ENCODE measurements at places on chromosomes 1 and 21. TPM values are rescaled to one million over a fixed set of nuclear protein-coding genes. Genes with fewer than 3 reads are reported as not detected.

PTPN22 gene
- 0.45 TPM for total RNA-seq

AADACL3 gene
- not detected for total RNA-seq

NPR1 gene
- total RNA-seq = under 0.01 TPM

GPR25 gene
- total RNA-seq = not detected

RTCA gene
- 24.7 TPM for total RNA-seq

MYOC gene
- total RNA-seq = not detected

LCE1A gene
- not detected for total RNA-seq

FAM229A gene
- 1.0 TPM for total RNA-seq

VSIG8 gene
- not detected for total RNA-seq

TMPRSS15 gene
- total RNA-seq = not detected

CDC7 gene
- 6.8 TPM for total RNA-seq

DEPDC1 gene
- total RNA-seq = 27.2 TPM

C1orf198 gene
- 16.2 TPM for total RNA-seq

OR6N1 gene
- total RNA-seq = not detected

TAS1R1 gene
- 0.17 TPM for total RNA-seq

AKT3 gene
- total RNA-seq = 11.3 TPM

BNIPL gene
- 0.17 TPM for total RNA-seq

AURKAIP1 gene
- total RNA-seq = 196 TPM

CLK2 gene
- total RNA-seq = 22.4 TPM

C1QB gene
- not detected for total RNA-seq

PRKCZ gene
- 1.2 TPM for total RNA-seq

RHD gene
- total RNA-seq = not detected

ZFP69 gene
- 3.0 TPM for total RNA-seq

CEP104 gene
- total RNA-seq = 16.0 TPM

NBPF19 gene
- total RNA-seq = 1.5 TPM

LCE1F gene
- total RNA-seq = not detected

IFI44L gene
- total RNA-seq = 1.2 TPM

AUNIP gene
- total RNA-seq = 9.1 TPM

CD53 gene
- not detected for total RNA-seq

SLC1A7 gene
- total RNA-seq = not detected

OR2L2 gene
- total RNA-seq = not detected

TCP10L gene
- total RNA-seq = not detected

TRIM45 gene
- total RNA-seq = 4.0 TPM

CFAP141 gene
- total RNA-seq = not detected

ZBTB8OS gene
- total RNA-seq = 27.7 TPM

AKR7A3 gene
- total RNA-seq = 0.59 TPM

XCL2 gene
- not detected for total RNA-seq

MAP3K7CL gene
- 8.0 TPM for total RNA-seq

NBPF6 gene
- total RNA-seq = not detected

TRIM67 gene
- not detected for total RNA-seq

LENEP gene
- not detected for total RNA-seq

RAB25 gene
- not detected for total RNA-seq

CFHR4 gene
- total RNA-seq = not detected

NES gene
- total RNA-seq = 35.0 TPM

AMY1A gene
- total RNA-seq = not detected

CZIB gene
- 79.4 TPM for total RNA-seq

GABRD gene
- total RNA-seq = not detected

UBASH3A gene
- total RNA-seq = not detected

CSRP1 gene
- total RNA-seq = 501 TPM

All from bronchus fibroblast of lung (primary cell).